ENCODE measurements at places on chromosomes 2 and 18.
A peak's percentile ranks its signal among the peaks of the same experiment; 100 is the strongest.

GRCh38 chr2:106176446-106177099 lies 17.5 kb downstream of the UXS1 start:
- no peak for DNase-seq

DNA sequence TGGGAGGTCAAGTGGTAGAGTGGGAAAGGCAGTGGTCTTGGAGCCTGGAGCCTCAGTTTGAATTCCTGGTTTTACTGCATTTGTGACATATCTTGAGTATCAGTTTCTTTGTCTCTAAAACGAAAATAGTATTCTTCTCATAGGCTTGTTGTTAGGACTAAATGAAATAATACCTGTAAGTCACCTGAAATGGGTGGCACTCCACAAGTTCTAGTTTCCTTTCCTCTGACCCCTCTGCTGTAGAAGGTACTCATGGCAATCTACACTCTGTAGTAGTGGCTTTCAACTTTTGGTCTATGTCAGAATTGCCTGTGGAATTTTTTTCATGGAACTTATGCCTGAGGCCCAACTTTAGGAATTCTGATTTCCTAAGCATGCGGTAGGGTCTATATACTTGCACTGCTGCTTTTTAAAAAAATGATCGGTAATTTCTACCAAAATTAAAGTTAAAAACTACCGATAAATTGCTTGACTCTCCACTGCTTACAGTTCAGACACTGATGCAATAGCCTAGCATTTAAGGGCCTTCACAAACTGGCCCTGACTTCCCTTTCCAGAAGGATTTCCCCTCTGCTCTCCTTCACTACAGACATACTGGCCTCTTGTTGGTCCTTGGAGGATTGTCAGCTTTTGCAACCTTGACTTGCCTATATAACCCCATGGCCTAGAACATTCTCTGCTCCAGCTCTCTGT lies 47.2 kb downstream of the PLEK start:
- DNase-seq = no peak

DNA sequence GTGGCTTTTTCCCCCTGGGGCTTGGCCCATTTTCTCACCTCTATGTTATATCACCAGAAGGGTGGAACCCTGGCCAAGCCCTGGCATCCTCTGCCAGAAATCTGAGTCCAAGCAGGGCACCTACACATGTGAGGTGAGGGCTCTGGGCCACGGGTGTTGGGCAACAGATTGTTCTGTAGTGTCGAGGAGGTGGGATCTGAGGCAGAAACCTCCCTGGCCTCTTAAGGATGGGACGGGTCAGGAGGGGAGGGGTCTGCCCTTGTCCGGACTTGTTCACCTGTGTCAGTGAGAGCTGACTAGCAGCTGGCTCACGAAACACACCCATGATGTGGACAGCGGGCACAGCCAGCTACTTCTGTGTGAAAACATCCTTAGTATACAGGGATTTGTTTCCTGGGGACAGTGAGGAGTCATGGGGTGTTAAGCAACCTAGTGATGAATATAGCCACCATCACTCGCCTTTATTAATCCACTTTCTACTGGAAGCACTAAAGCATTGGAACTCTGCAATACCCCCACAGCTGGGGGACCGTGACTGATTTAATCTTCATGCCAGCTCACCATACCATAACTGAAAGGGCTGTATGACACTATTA lies 35.6 kb downstream of the EPAS1 start:
- DNase-seq = no peak

DNA sequence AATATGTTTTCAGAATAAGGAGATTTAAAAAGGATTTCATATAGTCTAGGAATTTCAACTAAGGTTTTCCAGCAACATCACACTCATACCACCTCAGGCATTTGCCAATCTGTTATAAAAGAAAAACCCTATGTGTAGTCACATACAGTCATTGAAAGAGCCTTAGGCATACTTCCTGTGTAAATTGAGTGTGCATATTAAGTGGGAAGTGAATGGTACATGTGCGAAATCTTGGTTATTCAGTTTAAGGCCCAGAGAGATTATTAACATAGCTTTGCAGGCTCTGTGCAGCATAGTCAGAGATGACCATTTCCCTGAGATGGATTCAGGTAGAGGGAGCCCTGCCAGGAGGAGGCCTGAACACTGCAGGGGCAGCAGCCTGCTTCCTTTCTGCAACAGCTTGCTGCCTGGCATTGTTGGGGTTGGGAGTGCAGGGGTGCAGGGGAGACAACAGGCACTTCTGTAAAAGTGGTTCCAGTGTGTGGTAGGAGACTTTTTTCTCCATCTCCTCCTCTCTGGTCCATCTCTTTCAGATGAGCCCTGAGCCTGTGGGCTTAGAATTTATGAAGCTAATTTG lies 100.1 kb upstream of the OSR1 start:
- no peak for DNase-seq

DNA sequence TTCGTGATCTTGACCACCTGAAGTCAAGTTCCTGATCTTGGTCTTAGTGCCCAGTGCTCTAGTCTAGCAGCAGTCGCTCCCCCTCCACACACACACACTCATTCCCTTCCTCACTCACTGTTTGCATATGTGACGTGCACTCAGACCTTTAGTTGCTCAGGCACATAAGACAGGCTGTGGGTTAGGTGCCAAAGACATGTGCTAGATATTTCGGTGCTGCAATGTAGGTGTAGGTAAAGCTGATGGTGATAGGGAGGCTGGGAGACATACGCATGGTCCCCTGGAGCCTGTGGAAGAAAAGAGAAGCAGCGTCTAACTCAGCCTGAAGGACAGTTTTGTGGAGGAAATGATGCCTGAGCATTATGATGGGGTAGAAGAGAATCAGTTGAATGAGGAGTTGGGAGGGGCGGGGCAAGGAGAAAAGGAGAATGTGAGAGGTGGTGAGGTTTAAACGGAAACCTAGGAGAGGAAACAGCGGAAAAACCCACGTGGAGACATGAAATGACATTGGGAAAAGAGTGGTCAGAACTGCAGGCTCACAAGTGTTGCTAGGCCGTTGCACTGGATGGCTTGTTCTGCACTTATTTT lies 3.8 kb downstream of the TTC39C start:
- DNase-seq = no peak

GRCh38 chr2:37090019-37090477 lies 5.7 kb downstream of the GPATCH11 start:
- no peak for DNase-seq

DNA sequence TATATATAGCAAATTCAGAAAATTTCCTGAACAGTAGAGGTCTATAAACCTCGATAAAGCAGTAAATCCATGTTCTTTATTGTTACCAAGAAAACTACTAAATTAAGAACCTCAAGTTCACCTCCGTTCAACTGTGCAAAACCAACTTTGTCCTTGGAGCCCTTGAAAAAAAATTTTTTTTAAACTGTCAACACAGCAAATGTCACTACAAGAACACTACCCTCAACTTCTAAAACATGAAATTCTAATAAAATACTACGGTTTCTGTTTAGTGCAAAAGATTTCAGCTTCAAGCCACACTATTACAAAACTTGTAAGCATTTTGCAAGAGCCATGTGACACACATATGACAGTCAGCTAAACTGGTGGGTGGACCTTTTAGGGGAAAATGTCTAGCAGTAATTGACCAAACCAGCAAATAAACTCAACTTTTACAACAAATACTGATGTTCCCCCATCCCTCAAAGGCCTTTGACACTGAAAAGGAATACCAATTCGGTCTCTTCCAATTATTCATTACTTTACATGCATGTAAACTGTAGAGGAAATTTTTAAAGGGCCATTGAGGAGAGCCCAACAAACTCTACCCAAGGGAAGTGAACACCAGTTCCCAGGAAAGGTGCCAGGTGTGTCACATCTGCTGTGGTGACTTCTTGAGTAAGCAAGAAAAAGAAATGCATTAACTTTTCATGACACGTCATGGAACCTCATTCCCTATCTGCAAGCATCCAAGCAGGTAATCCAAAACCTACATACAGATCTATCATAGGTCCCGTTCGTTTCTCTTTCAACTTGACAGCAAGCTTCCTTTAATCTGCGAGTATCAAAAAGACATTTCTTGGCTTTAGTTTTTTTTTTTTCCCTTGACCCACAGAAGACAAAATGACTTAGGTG lies 1.4 kb downstream of the RAB1A start:
- peak; percentile 12 for DNase-seq

GRCh38 chr2:236562434-236562833 lies 7.2 kb upstream of the ACKR3 start:
- no peak for DNase-seq

- no peak for DNase-seq
These were observed 27.5 kb upstream of the CAB39 start for GRCh38 chr2:230685178-230685577.

GRCh38 chr18:60892855-60893254 lies 440.4 kb upstream of the CDH20 start:
- peak; percentile 69 for DNase-seq

- peak; percentile 96 for DNase-seq
These were observed 109.6 kb upstream of the FOSL2 start for GRCh38 chr2:28282861-28283646.

DNA sequence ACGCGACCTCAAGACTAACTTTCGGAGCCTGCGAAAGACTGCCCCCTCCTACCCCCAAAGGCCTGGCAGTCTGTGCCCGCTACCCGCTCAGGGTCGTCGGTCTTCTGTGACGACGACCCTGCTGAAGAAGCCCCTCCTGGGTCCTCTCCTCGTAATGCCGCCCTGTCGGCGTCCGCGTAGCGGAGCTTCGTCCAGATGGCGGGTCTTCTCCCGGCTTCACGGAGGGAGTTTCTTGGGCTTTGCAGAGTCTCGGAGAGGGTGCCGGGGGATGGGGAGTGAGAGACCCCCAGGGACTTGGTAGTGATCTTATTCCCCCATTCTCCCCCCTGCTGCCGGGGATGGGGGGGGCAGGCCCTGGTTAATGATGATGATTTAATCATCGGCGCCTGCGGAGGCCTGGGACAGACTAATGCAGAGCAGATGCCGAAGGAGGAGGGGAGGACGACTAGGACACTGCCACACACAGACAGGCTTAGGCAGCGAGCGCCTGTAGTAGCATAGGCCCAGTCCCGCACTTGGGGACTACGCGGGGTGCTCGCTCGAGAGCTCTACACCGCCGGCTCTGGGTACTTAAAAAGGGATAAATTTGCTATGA lies 528 bp upstream of the PCGF1 start:
- DNase-seq = peak; percentile 54

GRCh38 chr2:60535685-60536312 lies 17.7 kb downstream of the BCL11A start:
- no peak for DNase-seq

DNA sequence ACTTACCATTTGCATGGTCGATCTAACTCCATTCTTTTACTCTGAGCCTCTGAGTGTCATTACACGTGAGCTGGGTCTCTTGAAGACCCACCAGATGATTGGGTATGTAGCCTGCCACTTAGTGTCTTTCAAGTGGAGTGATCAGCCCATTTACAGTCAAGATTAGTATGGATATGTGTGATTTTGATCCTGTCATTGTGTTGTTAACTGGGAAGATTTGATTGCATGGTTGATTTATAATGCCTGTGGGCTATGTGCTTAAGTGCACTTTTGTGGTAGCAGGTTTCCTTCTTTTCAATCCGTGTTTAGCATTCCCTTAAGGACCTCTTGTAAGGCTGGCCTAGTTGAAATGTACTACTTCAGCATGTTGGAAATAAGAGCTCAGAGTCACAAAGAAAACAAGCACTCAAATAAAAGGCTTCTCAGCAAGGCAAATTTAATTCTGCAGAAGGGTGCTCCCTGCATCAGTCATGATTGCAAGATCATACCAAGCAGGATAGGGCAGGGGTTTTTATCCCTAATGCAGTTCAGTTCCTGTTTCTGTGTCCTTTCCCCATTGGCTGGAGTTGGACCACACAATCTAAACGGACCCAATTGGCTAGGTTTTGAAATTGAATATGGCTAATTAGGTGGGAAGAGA lies 230.7 kb upstream of the SYT4 start:
- DNase-seq = no peak

- DNase-seq = no peak
These were observed 111.6 kb downstream of the DYNAP start for GRCh38 chr18:54702686-54703085.

- DNase-seq = no peak
These were observed 562 bp downstream of the CENPA start for GRCh38 chr2:26786207-26787028.

DNA sequence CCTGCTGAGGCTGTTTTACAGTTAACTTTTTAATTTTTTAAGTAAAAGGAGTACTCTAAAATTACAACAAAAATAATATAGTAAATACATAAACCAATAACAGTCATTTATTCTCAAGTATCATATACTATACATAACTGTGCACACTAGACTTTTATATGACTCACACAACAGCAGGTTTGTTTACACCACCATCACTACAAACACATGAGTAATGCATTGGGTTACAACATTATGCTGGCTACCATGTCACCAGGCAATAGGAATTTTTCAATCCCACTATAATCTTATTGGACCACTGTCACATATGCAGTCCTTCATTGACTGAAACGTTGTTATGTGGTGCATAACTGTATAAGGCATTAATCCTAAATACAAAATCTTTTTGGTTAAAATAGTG lies 42.5 kb downstream of the RASGRP3 start:
- no peak for DNase-seq

DNA sequence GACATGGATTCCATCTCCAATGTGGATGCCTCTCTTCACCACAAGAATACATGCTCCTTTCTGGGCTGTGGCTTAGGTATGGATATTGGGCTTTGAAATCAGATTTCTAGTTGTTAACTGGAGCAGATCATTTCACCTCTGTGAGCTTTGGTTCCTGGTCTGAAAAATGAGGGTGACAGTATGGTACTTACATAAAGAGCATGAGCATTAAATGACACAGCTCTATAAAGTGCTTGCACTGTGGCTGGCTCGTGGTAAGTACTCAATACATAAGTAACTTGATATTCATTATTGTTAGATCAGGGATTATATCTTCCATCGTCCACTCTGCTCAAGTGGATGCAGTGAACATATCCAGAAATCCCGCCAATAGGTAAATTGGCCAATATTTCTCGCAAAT lies 33.4 kb downstream of the ARHGAP25 start:
- no peak for DNase-seq

GRCh38 chr18:41955688-41956087 lies 654 bp downstream of the PIK3C3 start:
- DNase-seq = no peak

- DNase-seq = no peak
These were observed 185.4 kb upstream of the FAM98A start for GRCh38 chr2:33784488-33784887.

- peak; percentile 88 for DNase-seq
These were observed 42.0 kb downstream of the MCFD2 start for GRCh38 chr2:46873604-46874068.

- DNase-seq = no peak
These were observed 13.8 kb upstream of the SLC25A52 start for GRCh38 chr18:31774477-31774785.

- DNase-seq = no peak
These were observed 293.6 kb upstream of the SESTD1 start for GRCh38 chr2:179558010-179558934.

DNA sequence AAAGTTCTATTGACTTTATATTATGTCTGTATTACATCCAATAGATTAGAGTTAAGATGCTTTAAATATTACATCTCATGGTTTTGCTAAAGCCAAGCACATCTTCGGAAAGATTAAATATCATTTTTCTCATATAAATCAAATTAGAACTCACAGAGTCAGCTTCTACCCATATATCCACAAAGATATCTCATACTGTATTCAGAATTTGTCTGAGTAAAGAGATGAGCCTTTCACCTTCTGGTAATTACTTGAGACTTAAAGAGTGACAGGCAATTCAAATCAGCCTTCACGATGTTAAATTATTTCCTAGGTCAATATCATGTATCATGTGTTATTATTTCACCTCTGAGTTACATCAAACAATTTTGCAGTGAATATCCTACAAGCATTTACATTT lies 13.0 kb downstream of the CCDC178 start:
- DNase-seq = no peak
